ENCODE measurements at places on chromosomes 7 and 10.

DNA sequence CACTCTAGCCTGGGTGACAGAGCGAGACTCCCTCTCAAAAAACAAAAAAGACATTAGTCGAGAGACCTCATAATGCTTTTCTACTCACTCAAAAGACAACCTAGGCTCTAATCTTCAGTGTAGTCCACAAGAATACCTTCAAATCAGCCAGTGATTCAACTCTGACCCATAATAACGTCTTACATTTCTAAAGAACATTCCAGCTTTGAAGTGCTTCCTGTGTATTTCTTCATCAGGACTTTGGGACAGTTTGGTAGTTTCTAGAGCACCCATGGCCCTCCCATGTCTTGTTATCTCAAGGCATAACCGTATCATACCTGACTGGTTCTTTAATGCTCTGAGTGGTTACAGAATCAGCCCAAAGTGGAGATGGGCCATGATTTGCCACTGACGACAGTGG is 221.3 kb downstream of the SKIDA1 start:
- no peak for DNase-seq

DNA sequence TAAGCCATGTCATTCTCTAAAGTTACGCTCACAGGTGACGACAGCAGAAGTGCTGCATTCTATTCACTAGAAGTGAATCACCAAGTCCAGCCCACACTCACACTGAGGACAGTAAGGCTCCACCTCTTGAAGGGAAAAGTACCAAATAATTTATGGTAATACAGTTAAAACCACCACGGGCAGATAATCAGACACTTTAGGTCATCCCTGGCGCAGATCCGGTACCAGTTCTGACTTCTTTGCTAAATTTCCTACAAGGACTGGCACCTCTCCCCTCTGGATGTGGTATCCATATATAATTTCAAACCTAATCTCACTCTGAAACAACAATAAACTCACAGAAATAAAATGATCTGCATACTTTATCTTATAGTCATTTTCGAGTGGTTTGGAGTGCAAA is 954.7 kb upstream of the GHITM start:
- DNase-seq = no peak

- DNase-seq = no peak
Measured at GRCh38 chr7:128876586-128876977, 13.9 kb downstream of the ATP6V1F start.

- DNase-seq = no peak
Measured at GRCh38 chr7:86453454-86453853, 190.3 kb upstream of the GRM3 start.

Measured in right kidney (tissue), 9 donors.